Esophagus squamous epithelium (tissue), 5 donors: ENCODE measurements at places on chromosomes 2 and 18. TPM values are rescaled to one million over a fixed set of nuclear protein-coding genes. Genes with fewer than 3 reads are reported as not detected.

- no peak overlapping the region for H3K4me3 ChIP-seq
- H3K27ac ChIP-seq = no peak overlapping the region
- no peaks in the 10 kb centered on the region for H3K4me1 ChIP-seq
- H3K36me3 ChIP-seq = no peaks in the 10 kb centered on the region
Observed at GRCh38 chr2:17306706-17307105, 211.5 kb downstream of the RAD51AP2 start.

DNA sequence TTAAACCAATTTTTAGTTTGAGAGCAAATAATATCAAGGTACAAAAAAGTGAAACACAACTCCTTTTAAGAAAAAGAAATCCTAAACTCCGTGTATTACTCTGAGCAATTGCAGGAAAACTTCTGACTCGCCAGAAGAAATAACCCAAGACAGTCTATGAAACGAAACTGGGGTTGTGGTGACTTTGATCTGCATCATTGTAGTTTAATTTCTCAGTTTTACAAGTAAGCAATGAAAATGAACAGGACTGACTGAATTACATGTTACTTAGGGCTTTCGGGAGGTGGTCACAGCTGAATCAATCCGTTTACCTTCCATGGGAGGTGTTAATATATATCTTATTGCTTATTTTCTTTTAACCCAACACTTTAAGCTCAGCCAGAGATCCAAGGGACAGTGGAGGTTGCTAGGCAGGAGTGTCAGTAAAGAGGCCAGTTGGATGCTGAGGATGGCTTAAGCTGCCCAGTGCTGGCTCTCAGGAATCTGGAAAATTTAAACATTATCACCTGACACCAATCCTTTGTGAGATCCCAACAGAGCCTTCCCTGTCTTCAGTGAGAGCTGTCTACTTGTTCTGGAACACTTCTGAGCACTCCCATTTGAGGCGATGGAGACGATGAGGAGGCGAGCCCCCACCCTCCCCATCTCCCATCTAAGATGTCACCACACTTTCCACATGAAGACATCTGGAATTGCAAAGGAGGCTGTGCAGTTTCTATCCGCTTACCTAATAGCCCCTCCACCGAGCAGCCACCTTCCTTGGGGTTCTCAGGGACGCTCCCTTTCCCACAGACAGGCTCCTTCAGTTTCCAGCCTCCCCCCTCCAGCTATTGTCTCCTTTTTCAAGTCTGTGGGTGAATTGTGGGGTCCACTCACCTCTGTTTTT is 3.6 kb upstream of the RAB31 start:
- H3K4me3 ChIP-seq = no peak overlapping the region
- no peak for DNase-seq
- H3K4me1 ChIP-seq = peaks cover 3% of the 10 kb centered on the region
- H3K27ac ChIP-seq = no peak overlapping the region

DNA sequence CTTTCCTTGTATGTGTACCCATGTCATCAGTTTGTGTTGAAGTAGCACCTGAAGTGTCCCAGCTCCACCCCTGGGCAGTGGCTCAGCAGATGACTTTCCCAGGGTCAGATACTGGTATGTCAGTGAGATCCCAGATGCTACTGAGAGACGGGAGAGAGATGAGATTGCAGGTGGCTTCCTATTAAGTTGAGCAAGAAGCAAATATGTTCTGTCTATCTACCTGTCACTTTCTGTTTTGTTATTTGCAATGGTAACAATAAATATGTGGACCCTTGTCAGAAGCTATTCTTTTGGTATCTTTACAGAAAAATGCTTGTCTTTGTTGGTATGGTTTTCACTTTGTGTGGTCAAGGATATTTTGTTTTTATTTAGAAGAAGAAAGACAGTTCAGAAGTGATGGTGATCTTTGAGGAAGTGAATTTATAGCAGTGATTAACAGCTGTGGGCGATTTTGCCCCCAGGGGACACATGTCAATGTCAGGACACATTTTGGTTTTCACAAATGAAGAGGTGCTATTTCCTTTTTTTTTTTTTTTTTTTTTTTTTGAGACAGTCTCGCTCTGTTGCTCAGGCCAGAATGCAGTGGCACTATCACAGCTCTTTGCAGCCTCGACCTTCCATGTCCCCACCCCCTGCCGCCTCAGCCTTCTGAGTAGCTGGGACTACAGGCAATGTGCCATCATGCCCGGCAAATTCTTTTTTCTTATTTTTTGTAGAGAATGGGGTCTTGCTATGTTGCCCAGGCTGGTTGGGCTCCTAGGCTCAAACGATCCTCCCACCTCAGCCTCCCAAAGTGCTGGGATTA is 21.4 kb downstream of the MGAT5 start:
- DNase-seq = no peak
- no peaks in the 10 kb centered on the region for H3K36me3 ChIP-seq
- no peak overlapping the region for H3K27ac ChIP-seq
- H3K27me3 ChIP-seq = no peaks in the 10 kb centered on the region
- no peak overlapping the region for H3K4me3 ChIP-seq

DNA sequence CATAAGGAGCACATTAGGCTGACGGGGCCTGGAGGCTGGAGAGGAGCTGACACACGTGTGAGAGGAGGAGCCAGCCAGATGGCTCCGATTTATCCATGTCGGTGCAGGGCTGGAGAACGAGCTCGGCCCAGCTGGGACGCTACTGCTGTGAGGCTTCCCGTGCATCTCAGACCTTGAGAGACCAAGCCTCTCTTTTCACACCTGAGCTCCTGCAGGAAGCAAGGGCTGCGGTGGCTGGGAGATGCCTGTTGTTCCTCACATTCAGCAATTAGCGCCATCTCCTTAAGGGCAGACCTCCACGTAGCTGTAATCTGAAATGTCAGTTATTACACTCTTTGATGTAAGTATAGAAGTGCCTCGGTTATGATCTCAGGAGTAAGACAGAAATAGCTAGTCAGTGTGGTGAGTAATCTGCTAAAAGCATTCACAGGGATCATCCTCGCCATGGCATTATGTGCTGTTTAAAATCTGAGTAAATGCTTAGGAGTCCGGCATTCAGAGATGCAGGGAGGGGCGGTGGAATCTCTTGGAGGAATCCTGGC is 107.9 kb downstream of the PRKCE start:
- peaks cover 26% of the 10 kb centered on the region for H3K4me1 ChIP-seq
- DNase-seq = no peak
- H3K27me3 ChIP-seq = no peaks in the 10 kb centered on the region
- H3K4me3 ChIP-seq = no peak overlapping the region

GRCh38 chr18:1047406-1047805 is 142.7 kb downstream of the ADCYAP1 start:
- H3K4me1 ChIP-seq = no peaks in the 10 kb centered on the region
- H3K36me3 ChIP-seq = no peaks in the 10 kb centered on the region
- DNase-seq = no peak
- H3K27me3 ChIP-seq = no peaks in the 10 kb centered on the region
- H3K27ac ChIP-seq = no peak overlapping the region

GRCh38 chr2:216029416-216030129 is 16.2 kb upstream of the MREG start:
- H3K4me3 ChIP-seq = no peak overlapping the region
- H3K27me3 ChIP-seq = no peaks in the 10 kb centered on the region
- no peak overlapping the region for H3K27ac ChIP-seq
- no peaks in the 10 kb centered on the region for H3K36me3 ChIP-seq
- peaks cover 10% of the 10 kb centered on the region for H3K4me1 ChIP-seq

GRCh38 chr18:31736630-31737029 is 24.1 kb downstream of the SLC25A52 start:
- DNase-seq = no peak
- no peaks in the 10 kb centered on the region for H3K27me3 ChIP-seq
- H3K27ac ChIP-seq = no peak overlapping the region
- H3K4me1 ChIP-seq = no peaks in the 10 kb centered on the region

GRCh38 chr18:65547046-65547445 is 203.8 kb upstream of the CDH7 start:
- DNase-seq = no peak
- no peak overlapping the region for H3K27ac ChIP-seq
- H3K27me3 ChIP-seq = no peaks in the 10 kb centered on the region
- H3K4me1 ChIP-seq = no peaks in the 10 kb centered on the region

Gene NAT8
- not detected for total RNA-seq

Gene ACADL
- 0.56 TPM for total RNA-seq

Gene NPPC
- total RNA-seq = not detected

Gene RIT2
- total RNA-seq = not detected
